ENCODE measurements at places on chromosomes 11 and 22. TPM values are rescaled to one million over a fixed set of nuclear protein-coding genes. Genes with fewer than 3 reads are reported as not detected.

Gene PGM2L1
- total RNA-seq = 47.4 TPM

Gene OR2AG1
- total RNA-seq = under 0.01 TPM

Gene RIC3
- not detected for total RNA-seq

Gene MUC5AC
- total RNA-seq = not detected

Gene MRGPRX4
- total RNA-seq = 0.57 TPM

Gene OR52B2
- total RNA-seq = not detected

Gene MS4A7
- total RNA-seq = not detected

Gene RFPL3
- total RNA-seq = not detected

Gene KLHDC7B
- total RNA-seq = not detected

Gene DGKZ
- total RNA-seq = 61.0 TPM

Gene WT1
- total RNA-seq = not detected

Gene PGA5
- not detected for total RNA-seq

Gene DEFB131B
- total RNA-seq = not detected

Gene DEUP1
- total RNA-seq = not detected

Gene MAFF
- total RNA-seq = 51.8 TPM

Gene ABCC8
- not detected for total RNA-seq

Gene OTOG
- not detected for total RNA-seq

Gene NRGN
- 0.81 TPM for total RNA-seq

Gene TANGO2
- 50.7 TPM for total RNA-seq

Gene CRYBB2
- not detected for total RNA-seq

Gene USP2
- total RNA-seq = 0.06 TPM

Gene OR52N4
- total RNA-seq = not detected

Gene TSGA10IP
- not detected for total RNA-seq

Gene PYGM
- total RNA-seq = 0.44 TPM

Gene UVRAG
- 56.3 TPM for total RNA-seq

Gene MOGAT2
- not detected for total RNA-seq

Gene MMP27
- total RNA-seq = not detected

Gene CEP126
- total RNA-seq = 0.38 TPM

Gene SCGB2A2
- not detected for total RNA-seq

Gene CRYBB3
- total RNA-seq = not detected

Gene TRIM48
- not detected for total RNA-seq

Gene OR52A1
- total RNA-seq = not detected

Gene UBQLNL
- total RNA-seq = not detected

Gene SLC17A6
- total RNA-seq = not detected

Gene PLAAT2
- total RNA-seq = not detected

Gene RBMXL2
- total RNA-seq = not detected

Gene TPBGL
- under 0.01 TPM for total RNA-seq

Gene CTSD
- 690 TPM for total RNA-seq

Gene ZNF70
- 3.1 TPM for total RNA-seq

Gene MMP12
- total RNA-seq = not detected

Gene HTR3A
- total RNA-seq = not detected

Gene OR5M11
- total RNA-seq = not detected

Gene OR51A7
- total RNA-seq = not detected

Measured in bladder microvascular endothelial cell (primary cell).